CD4-positive, alpha-beta T cell treated with Interleukin-17A for 1 hour (primary cell): ENCODE measurements at places on chromosomes 2 and 18.

- DNase-seq, result no peak
Measured at GRCh38 chr2:20052229-20052851, 912 bp upstream of the LAPTM4A start.

DNA sequence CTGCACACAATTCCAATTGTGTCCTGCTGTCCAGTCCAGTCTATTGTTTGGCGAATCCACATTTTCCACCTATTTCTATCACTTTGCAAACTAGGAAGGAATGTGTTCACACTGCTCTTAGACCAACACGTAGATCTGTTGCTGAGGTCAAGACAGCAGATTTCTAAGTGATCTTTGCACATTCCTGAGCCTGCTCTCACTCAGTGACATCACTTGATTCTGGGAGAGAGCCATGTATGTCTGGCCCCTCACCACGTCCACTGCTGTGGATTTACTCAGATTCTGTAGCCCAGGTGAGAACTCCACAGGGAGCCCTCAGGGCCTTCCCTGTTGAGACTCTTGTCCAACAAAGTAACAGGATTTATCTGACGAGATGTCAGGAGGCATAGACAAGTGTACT, 317.2 kb downstream of the TSN start:
- no peak for DNase-seq

- DNase-seq, result no peak
Measured at GRCh38 chr18:21215490-21215889, 26.5 kb upstream of the GREB1L start.

DNA sequence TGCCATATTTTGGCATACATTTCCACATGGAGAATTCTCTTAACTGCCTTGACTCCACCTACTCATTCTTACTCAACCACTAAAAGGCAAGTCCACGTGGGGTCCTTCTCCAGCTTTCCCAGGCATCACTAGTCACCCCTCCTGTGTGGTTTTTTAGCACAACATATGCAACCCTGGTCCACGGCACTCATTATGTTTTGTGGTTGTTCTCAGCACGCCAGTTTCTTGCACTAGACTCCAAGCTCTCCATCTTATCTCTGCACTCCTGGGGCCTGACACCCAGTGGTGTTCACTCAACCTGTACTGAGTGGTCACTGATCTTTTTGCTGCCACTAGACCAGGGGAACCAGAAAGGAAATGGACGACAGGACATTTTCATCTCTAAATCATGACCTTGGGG, 18.0 kb downstream of the MARCHF4 start:
- DNase-seq, result no peak

DNA sequence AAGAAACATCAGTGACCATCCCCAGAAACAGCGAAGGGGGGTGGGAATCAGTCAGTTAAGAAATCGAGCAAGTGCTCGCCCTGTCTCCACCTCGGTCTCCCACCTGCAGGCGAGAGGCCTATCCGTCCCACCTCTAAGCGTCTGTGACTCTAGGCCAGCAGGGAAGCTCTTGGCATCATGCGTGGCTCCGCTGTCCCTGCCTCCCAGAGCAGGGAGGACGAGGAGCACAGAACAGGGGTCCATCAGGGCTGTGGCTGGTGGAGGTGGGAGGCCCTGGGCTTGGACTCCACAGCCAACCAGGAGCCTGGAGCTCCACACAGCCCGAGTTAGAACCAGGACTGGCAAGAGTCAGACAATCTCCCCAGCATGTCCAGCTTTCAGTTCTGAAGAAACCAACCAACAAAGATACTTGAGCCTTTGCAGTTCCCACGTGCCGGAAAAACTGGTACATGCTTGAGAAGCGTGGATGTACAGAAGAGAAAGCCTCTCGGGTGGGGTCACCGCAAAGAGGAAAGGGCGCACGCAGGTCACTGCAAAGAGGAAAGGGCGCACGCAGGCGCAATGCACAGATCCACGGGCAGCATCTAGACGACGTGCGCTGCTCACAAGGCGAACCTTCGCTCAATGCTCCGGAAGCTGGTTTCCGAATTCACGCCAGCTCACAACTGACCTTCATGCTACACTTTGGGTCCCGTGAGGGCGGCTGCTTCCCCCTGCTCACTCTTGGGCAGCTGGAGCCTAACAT, 104.5 kb upstream of the ALKAL2 start:
- no peak for DNase-seq

- DNase-seq, result no peak
Measured at GRCh38 chr2:23107327-23107941, 277.5 kb upstream of the KLHL29 start.

DNA sequence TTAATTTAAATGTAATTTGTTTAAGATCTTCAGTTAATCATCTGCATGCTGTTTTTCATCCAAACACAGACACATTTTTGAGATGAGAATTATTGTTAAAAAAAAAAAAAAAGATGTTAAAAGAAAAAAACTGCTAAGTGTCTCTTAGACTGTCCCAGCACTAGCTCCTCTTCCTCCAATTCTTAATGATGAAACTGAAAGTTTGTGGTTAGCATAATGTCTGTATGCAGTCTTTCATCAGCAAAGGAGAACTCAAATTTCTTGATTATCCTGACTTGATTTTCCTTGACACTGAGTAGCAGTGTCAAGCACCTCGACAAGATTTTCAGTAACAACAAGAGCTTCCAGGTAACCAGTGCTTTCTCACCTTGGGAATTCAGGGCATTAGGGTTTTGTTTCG, 274.4 kb downstream of the LRRTM1 start:
- no peak for DNase-seq

DNA sequence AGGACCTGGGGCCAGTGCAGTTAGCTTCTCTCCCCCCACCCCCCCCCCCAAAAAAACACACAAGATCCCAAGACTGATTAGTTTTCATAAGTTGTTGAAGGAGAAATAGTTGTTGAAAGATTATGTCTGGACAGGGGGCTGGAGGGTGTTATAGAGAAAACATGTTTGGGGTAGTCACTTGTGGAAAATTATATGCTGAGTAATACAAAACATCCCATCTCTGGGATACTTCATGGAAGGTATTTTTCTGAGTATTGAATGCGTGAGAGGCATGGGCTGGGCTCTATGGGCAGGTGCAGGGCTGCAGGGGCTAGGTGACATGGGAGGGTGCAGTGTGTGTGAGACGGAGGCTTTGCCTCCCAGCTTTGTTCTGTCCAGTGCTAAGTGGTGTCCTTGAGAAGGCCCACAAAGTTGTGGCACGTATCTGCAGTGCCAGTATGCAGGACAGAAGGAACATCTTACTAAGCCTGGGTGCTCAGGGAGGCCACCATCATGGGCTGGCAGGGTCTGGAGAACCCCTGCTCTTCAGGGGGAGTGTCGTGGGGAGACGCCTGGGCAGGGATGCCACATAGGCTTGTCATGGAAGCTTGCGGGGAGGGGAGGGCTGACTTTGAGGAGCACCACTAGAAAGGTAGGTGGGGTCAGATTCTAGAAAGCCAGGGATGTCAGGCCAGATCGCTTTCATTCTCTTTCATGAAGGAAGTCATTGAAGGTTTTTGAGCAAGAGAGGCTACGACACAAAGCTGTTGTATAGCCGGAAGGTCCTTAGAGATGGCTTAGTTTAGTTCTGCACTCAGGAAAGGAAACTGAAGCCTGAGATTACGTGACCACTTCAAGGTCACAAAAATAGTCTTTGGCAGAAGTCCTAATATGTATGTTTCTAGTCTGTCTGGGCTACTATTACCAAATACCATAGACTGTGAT, 232.0 kb downstream of the LDLRAD4 start:
- no peak for DNase-seq

DNA sequence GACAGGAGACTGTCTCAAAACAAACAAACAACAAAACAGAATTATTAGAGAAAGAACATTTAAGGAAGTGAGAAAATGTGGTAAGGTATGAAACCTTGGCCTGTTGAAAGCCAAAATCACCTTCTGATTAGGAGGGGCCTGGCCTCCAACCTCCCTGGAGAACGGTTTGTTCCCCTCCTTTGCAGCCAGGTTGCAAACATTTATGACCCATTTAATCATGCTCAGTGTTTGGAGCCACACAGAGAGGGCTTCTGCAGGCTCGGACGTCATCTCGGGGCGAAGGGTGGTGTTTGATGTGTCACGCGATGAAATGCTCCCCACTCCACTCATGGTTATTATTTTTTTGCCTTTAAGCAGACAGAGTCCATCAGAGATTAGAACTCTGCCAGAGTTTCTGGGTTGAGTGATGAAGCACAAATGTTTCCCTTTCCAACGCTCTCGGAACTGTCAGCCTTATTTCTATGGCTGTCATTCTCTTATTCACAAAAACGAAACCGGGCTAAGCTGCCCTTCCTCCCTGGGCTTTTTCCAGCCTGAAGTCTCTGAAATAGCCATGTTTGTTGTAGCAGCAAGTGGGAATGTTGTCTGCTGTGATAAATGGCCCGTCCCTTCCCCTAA, 33.6 kb upstream of the ROCK2 start:
- DNase-seq, result no peak

- no peak for DNase-seq
Measured at GRCh38 chr18:8288472-8289195, 320.6 kb upstream of the RAB12 start.

DNA sequence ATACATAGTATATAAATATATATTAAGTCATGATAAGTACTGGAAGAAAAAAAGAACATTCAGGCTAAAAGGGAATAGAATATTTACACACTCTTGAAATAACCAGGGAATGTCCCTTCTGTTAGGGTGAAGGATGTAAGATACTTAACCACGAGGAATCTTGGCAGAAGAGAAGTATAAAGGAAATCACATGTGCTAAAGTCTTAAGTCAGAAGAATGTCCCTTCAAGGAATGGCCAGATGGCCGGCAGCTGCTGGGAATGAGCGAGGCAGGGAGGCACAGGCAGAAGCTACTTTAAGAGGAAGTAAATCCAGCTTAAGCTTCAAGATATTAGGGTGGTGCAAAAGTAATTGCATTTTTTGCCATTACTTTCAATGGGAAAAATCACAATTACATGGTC, 5.5 kb downstream of the CCDC102B start:
- no peak for DNase-seq

GRCh38 chr2:167914969-167915368, 332.4 kb downstream of the STK39 start:
- DNase-seq, result no peak

GRCh38 chr2:189659734-189660133, 1.5 kb upstream of the ASNSD1 start:
- DNase-seq, result no peak

- no peak for DNase-seq
Measured at GRCh38 chr2:11032396-11032795, 120.7 kb downstream of the KCNF1 start.

DNA sequence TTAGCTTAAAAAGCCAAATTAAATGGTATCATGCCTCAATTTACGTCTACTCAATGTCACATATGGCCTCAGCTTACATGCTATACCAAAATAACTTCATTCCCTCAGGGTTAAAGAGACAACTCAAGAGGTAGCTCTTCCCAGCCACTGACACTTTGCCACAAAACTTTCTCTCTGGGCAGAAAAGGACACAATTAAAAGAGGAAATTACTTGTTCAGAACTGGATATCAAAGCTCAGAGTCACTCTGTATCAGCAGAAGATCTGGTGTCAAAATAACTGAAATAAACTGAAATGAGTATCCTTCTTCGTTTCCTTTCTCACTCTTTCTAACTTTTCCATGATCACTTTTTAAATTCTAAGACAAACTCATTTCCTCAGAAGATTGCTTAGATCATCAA, 108.7 kb downstream of the ZNF521 start:
- no peak for DNase-seq
